ENCODE measurements at places on chromosomes 13 and 19.
A peak's percentile ranks its signal among the peaks of the same experiment; 100 is the strongest.

- peak; percentile 28 for DNase-seq
Observed at GRCh38 chr19:8515317-8515716, 1.4 kb upstream of the ZNF414 start.

DNA sequence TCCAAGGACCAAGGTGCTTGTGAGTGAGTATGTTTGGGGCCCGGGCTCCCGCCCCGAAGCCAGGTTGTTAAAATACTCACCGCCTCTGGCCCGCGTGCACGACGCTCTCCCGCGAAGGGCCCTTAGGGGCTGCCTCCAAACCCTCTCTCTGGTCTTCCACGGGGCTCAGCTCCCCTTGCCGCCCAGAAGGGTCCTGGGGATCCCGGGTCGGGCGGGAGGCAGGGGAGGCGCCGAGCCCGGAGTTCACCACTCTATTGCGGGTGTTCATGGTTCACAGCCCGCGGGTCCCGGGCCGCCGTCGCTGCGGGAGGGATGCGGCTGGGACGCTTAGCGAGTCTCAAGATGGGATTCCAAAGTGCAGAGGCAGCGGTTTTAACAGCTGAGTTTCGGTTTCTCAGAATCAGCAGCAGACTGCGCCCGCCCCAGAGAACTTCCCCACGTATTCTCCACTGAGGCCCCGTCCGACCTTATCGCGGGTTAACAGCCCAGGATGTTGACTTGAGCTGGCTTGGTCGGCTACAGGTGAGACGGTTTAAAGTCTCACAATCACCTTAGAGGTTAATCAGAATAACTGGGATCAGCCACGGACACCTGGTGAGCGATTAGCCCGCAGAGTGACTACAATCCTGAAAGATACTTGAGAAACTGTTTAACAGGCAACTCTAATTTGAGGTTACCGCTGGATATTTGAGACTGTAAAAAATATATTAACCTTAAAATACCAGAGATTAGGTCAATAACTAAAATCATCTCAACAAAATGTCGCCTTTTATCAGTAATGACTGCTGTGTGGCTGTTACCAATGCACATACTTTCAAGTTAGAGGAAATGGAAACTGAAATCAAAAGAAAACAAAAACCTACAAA, at the start of gene EPSTI1:
Gene EPSTI1, minus strand, starts transcription at position 344 of the 866 bp plus-strand sequence. Its CDS starts 76 bp downstream, at position 268.
- peak; percentile 57 for DNase-seq

DNA sequence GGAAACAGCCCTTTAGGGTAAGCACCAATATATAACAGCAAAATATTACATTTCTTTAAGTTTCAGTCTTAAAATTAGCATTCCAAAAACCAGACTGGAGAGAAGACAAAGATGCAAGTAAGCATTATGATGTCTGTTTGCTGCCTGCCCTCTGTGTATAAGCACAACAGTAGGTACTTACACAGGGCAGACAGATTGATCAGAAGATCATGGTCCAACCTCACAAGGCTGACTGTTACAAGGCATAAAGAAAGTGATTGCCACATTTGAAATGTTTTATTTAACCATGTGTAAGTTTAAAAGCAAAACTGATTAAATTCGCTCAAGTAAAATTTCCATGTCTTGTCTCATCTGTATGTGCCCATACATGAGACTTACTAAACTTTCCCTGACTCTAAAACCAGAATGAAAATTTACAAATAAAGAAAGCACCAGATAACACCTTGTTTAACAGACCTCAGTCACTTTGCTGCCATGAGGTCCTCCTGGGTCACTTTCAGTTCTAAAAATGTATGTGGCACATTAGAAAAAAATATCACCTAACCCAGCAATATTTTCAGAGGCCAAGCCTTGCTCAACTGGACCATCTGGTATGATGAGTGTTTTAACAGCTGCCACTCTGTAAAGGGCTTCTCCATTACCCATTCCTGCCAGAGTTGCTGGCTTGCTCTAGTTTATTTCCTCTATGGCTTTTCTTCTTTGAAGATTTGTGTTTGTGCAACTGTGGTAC, 297.0 kb downstream of the RBM26 start:
- DNase-seq: no peak

DNA sequence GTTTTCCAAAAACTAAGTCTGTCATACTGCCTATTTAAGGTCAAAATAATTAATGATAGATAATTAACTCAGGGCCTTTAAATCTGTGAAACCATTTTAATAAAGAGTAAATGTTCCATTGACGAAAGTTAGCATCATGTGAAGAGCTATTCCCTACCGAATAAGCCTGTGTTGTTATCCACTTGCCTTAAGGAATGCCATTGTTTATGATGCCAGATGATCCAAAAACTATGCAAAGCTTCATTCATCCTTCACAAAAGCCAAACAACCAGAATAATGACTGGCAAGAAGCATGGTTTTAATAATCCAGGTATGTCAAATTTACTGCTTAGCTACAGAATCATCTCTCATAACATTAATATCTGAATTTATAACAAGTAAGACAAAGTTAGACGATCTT, 6.5 kb upstream of the GPC6 start:
- no peak for DNase-seq

DNA sequence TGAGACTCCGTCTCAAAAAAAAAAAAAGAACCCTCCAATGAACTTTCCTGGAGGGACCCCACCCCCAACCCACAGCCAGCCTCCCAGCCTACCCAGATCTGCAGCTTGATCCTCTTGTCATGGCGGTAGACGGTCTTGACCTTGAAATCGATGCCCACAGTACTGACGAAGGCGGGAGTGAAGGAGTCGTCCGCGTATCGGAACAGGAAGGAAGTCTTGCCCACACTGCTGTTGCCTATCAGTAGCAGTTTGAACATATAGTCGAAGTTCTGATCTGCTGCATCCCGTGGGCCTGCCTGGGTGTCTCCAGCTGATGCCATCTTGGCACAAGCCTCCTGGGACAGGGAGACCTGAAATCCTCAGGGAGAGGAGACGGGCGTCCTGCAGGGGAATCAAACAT, 2.4 kb downstream of the RAB3D start:
- DNase-seq: no peak

- no peak for DNase-seq
Observed at GRCh38 chr19:30344446-30345425, 27.4 kb upstream of the ZNF536 start.

- DNase-seq: no peak
Observed at GRCh38 chr13:83929157-83929556, 46.9 kb upstream of the SLITRK1 start.

DNA sequence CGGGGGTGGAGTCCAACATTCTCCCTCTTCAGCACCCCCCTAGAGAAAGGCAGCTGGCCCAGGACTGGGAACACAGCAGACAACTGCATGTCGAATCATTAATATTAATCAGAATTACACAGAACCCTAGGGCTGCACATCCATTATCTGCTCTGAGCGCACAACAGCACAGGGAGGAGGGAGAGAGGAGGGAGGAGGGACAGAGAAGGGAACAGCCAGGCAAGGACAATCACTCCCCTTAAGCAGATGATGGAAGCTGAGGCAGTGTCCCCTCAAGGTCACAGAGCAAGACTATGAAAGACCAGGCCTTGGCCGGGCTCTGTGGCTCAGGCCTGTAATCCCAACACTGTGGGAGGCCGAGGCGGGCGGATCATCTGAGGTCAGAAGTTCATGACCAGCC, 25.7 kb downstream of the TLE6 start:
- no peak for DNase-seq

DNA sequence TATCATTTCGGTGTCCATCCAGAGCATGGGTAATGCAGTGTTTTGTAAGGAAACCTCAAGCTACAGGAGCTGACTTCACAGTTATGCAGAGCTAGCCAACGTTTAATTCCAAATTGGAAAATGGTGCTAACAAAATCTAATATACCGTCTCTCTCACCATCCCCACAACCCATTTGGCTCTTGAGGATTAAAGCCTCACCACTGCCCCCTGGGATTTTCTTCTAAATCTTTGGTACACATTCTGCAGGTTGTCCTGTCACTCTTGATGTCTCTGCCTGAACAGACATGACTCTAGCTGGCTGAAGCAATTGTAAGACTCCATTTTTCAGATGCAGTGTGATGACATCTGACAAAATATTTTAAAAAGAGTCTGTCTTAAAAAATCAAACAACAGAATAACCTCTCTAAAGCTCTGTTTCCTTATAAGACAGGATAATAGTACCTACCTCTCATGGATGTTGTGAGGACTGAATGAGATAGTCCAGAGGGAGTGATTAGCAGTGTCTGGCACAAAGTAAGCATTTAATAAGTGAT, 451.8 kb downstream of the SUCLA2 start:
- DNase-seq: no peak

DNA sequence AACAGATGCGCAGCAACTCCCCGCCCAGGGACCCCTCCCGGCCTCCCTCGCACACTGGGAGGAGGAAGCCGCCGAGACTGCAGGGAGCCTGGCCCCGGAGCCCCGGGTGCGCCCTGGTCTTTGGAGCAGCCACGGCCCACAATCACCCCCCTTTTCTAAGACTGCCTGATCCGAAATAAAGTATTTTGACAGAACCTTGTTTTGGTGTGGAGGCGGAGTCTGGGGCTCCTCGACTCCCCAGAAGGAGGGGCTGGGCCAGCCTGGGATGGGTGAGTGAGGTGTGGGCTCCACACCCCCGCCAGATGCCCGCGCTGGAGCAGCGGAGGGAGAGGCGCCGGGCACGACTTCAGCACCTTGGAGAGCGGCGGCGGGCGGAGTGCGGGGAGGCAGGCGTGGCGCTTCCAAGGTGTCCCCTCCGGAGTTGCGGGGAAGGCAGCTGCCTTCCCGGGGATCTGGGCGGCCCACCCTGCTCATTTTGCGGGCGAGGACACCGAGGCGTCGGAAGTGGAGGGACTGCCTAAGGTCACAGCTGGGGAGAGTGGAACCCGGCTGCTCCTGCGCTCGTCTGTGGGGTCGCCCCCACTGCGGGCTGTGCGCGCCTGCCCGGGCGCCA, 9.4 kb downstream of the SIRT6 start:
- peak; percentile 45 for DNase-seq

DNA sequence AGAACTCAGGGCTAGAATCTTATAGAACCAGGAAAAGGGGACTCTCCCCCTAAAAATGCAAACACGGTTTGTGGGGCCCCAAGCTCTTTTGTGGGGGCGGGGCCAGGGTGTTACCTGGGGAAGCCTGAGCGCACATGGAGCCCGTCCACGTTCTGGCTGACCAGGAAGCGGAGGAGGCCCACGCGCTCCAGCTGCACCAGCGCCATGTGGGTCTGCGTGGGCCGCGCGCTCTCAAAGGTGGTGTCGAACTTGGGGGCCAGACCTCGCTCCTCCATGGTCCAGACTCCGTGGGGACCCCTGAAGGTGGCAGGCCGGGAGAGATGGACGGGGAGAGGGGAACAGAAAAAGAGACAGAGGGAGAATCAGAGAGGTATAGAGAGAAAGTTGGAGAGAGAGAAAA, 3.4 kb downstream of the SIRT6 start:
- DNase-seq: no peak

DNA sequence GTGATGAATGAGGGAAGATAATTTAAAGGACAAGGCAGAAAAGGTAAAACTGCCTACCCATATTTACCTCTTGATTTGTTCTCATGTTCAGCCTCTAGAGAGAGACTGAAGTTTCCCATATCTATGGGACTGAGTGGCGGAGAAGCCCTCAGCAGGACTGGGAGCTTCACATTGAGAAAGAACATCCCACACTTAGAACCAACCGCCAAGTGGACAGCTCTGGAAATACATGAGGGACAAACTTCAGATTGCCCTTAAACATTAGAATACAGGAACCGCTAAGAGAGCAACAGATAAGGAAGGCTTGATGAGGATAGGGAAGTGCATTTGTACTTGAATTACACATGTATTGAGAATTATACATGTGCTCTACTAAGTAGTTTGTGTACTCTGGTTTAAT, 316.0 kb upstream of the MIR17HG start:
- no peak for DNase-seq

- peak; percentile 58 for DNase-seq
Observed at GRCh38 chr19:49301165-49301865, 23.7 kb downstream of the SLC6A16 start.

GRCh38 chr19:18290302-18291018, 9.0 kb upstream of the JUND start:
- peak; percentile 76 for DNase-seq

- no peak for DNase-seq
Observed at GRCh38 chr19:47374876-47375693, 26.0 kb downstream of the DHX34 start.

GRCh38 chr19:33376423-33376822, 2.9 kb downstream of the CEBPG start:
- no peak for DNase-seq

DNA sequence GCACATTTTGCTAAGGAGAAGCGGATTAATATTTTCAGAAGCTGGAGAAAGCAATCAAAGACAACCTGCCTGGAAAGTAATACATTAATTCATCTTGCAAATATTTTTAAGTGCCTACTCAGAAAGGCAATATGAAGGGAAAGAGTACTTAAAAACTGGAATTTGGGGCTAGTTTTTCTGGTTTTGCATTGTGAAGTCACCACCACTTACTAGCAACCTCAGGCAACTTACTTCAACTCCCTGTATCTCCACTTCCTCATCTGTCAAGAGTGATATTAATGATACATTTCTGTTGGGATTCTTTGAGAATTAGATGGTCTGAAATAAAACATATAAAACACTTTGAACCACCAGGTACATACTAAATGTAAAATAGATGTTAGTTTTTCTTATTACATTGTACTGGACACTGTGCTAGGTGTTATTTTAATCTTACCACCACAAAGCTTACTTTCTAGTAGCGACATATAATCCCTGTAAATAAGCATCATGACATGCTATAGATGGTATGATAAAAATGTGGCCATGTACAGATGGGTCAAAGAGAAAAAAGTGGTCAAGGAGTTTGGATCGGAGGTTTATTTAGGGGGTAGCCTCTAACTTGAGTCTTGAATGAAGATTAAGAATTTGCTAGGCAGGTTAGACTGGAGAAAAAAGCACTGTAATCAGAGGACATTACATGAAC, 101.2 kb downstream of the SPRY2 start:
- DNase-seq: no peak

DNA sequence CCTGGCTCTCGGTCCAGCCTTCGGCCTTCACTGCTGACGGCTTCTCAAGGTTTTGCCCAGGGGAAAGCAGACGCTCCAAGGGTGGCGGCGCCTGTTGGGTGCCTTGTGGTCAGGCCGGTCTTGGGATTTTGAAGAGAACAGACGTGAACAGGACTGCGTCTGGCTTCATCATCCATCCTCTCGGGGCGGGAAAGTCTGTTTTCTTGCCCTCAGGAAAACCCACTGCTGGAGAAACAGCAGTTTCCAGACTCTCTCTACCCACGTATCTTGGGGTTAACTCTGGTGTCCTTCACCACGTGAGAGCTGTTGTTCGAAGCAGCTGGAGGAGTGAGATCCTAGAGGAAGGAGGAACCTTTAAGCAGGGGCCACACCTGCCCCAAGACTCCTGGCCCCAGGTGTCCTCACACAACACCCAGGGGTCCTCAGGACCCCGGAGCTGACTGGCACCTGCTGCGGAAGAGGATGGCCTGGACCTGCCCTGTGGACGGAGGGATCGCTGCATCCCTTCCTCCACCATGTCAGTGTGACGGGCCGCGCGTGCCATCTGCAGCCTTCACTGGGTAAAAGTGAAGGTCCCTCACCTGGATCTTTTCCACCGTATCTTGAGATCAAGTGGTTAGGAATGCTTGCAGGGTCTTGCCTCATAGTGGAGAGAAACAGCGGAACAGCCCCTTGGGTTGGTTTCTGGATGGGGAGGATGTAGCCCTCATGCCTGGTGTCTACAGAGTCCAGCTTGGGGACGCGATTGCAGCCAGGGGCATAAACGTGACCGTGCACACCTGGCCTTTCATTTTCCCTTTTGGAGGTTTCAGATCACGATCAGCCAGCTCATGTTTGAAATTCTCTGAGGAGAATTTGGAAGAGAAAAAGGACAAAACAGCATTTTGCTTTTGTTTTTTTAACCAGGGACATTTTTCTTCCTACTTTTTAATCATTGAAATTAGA, 69.5 kb upstream of the MCF2L start:
- no peak for DNase-seq
